BE2C (cell line): ENCODE measurements at places on chromosomes 3 and 15.
A peak's percentile ranks its signal among the peaks of the same experiment; 100 is the strongest.

GRCh38 chr15:78810362-78811123 is 721 bp downstream of the ADAMTS7 start:
- peak; percentile 74 for DNase-seq

DNA sequence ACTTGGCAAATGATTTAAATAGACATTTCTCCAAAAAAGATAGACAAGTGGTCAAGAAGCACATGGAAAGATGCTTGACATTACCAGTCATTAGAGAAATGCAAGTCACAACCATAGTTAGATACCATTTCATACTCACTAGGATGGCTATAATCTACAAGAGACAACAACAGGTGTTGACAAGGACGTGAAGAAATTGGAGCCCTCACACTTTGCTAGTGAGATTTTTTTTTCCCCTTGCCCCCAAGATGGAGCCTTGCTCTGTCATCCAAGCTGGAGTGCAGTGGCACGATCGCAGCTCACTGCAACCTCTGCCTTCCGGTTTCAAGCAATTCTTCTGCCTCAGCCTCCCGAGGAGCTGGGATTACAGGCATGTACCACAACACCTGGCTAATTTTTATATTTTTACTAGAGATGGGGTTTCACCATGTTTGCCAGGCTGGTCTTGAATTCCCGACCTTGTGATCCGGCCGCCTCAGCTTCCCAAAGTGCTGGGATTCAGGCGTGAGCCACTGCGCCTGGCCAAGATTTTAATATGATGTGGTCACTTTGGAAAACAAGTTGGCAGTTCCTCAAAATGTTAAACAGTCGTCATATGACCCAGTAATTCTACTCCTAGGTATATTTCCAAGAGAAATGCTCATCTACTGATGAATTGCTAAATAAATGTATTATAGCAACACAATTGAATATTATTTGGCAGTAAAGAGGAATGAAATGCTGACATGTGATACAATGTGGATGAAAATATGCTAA is 103.3 kb downstream of the ATG7 start:
- no peak for DNase-seq

DNA sequence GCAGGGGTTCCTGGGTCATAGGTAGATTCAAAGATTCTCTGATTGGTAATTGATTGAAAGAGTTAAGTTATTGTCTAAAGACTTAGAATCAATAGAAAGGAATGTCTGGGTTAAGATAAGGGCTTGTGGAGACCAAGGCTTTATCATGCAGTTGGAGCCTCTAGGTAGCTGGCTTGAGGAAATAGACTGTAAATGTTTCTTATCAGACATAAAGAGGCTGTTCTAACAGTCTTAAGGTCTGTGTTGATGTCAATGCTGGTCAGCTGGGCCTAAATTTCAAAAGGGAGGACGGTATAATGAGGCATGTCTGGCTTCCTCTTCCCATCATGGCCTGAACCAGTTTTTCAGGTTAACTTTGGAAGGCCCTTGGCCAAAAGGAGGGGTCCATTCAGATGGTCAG is 48.9 kb downstream of the GASK1A start:
- no peak for DNase-seq

GRCh38 chr15:96171853-96172296 is 158.6 kb upstream of the NR2F2 start:
- no peak for DNase-seq

DNA sequence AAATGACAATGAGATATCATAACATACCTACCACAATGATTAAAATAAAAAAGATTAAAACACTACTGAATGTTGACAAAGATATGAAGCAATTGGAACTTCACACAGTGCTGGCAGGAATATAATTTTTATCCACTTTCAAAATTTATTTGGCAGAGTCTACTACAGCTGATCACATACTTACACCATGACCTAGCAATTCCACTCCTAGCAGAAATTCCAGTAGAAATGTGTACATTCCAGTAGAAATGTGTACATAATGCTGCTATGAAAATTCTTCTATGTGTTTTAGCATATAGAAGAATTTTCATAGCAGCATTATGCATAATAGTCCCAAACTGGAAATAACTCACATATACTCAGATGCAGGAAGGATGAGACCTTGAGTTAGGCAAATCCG is 43.5 kb downstream of the IFT57 start:
- no peak for DNase-seq

DNA sequence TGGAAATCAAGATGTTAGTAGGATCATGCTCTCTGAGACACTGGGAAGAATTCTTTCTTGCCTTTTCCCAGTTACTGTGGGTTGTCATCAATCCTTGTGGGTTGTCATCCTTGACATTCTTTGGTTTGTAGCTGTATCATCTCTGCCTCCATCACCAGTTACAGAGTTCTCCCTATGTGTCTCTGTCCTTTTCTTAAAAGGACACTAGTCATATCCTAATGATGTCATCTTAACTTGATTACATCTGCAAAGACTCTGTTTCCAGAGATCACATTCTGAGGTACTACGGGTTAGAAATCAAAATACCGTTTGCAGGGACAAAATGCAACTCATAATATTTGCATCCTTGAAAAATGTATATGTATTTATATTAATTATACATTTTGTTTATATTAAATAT is 500.4 kb downstream of the ZBBX start:
- no peak for DNase-seq

GRCh38 chr15:31461375-31461774 is 134.7 kb downstream of the KLF13 start:
- no peak for DNase-seq

- no peak for DNase-seq
Observed at GRCh38 chr3:134008630-134009156, 21.0 kb downstream of the SLCO2A1 start.

DNA sequence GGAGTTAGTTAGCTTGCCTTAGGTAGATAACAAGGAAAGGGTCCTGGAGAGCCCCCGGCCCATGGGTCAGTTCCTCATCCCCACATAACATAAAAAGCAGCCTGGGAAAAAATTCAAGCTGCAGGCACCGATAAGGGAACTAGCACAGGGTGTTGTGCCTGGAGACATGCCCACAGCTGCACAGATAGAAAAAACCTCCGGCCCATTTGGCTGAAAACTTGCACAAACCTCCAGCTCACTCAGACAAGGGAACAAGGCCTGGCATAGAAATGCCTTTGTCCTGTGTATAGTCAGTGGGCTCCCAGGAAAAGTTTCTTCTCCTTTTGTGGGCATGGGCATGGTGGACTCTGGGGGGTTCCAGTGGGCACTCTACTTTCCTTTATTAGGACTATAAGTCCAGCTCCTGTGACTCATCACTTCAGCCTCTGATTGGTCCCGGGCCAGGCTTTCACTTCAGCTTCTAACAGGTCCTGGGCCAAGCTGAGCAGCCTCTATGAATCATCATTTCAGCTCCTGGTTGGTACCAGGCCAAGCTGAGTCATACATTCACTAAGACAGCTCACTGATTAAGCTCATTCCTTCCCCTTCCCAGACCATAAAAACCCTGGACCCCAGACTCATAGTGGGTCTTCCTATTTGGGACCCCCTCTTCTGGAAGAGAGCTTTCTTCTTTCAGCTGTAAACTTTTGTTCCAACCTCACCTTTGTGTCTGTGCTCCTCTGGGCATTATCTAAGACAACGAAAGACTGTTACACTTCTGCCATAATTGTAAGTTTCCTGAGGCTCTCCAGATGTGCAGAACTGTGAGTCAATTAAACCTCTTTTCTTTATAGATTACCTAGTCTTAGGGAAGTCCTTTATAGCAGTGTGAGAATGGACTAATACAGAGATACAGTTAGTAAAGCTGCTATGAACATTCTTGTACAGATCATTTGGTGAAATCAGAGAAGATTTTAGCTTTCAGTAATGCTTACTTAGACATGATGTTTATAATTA is 348.0 kb upstream of the DPPA4 start:
- DNase-seq: peak; percentile 25

- no peak for DNase-seq
Observed at GRCh38 chr3:186843039-186843432, 526 bp downstream of the ADIPOQ start.

- DNase-seq: no peak
Observed at GRCh38 chr3:109678600-109678999, 341.3 kb upstream of the DPPA4 start.

- no peak for DNase-seq
Observed at GRCh38 chr3:72247645-72248388, 462.9 kb upstream of the PROK2 start.

DNA sequence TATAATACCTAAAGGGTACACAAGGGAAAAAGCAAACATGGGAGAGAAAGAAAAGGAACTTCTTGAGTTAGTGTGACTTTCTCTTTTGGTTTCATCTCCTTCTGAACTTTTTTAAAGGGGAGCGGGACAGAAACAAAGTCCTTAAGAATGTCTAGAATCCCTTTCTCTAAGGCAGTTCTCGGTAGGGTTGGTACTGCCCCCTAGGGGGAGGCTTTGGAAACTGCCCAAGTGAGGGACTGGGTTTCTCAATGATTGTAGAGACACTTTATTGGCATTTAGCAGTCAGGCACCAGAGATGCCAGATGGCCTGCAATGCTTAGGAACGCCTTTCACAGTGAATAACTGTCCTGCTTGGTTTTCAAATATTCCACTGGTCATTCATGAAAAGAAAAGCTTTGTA is 172.7 kb downstream of the WDR72 start:
- peak; percentile 45 for DNase-seq

GRCh38 chr3:127628788-127629466 is at the start of gene PODXL2:
PODXL2 (plus strand) TSS chr3:127629185; CDS start chr3:127629220, 35 bp downstream.
- peak; percentile 80 for DNase-seq

- DNase-seq: peak; percentile 14
Observed at GRCh38 chr3:98596541-98597500, 3.4 kb upstream of the CPOX start.

- no peak for DNase-seq
Observed at GRCh38 chr3:17850448-17850847, 108.0 kb upstream of the TBC1D5 start.

DNA sequence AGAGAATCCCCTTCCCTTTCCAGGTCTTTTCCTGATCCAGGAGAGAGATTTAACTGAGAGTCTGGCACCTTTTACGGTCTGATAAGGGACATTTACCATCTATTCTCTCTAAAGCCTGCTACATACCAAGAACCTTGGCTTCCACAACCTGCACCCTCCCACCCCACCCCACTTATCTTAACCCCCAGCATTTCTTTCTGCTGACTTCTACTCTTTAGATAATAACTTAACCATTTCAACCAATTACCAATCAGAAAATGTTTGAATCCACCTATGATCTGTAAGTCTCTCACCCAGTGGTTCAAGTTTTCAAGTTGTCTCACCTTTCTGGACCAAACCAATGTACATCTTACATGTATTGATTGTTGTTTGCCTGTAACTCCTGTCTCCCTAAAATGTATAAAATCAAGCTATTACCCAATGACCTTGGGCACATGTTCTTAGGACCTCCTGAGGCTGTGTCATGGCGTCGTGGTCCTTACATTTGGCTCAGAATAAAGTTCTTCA is 74.0 kb downstream of the MCF2L2 start:
- DNase-seq: no peak

DNA sequence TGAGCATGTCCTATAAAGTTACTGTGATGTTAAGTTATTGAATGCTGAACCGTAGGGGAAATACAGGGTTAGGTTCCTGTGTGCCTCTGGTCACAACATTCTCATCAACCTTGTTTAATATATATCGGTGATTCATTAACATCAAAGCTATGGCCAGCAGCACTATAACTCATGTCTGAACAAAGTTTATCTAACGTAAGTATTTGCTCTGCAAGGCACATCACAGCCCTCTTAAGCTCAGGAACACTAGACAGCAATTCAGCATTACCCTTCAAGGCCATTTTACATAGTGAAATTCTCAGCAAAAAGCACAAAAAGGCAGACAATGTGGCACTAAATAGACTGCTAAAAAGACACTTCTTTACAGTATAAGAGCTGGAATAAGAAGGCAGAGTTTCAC is 48.2 kb upstream of the FNDC3B start:
- no peak for DNase-seq

GRCh38 chr15:100159436-100159835 is 182.3 kb downstream of the ADAMTS17 start:
- DNase-seq: no peak

DNA sequence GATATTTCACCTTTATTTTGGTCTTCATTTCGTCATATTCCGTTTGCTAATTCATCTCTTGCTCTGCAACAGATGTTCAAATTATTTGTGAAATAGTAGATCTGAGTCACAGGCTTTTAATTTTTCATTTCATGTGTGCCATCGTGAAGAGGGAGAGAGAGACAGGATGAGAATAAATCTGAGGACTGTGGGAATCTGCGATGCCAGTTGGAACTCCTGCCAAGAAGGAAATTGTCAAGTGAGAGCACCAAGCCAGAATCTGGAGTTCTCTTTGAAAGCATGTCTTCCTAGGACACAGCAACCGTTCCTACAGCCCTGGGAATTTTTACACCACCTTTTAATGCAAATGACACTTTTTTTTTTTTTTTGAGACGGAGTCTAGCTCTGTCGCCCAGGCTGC is 48.8 kb downstream of the NSMCE3 start:
- DNase-seq: no peak

DNA sequence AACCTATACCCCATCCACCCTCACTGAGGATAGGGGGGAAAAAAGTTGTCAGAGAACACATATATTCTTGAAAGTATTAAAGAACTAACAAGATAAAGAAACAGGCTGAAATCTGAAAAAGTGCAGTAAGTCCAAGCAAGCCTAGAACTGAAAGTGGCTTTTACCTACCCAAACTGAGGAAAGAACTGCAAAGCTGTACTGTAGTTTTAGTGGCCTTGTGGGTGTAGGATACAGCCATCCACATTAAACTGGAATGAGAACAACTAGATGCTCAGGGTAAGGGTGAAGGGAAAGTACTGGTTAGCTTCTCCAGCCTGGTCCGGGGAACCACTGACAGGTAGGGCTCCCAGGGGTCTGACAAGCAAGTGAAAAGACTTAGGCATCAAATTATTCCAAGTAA is 10.1 kb downstream of the UBP1 start:
- DNase-seq: no peak

- DNase-seq: no peak
Observed at GRCh38 chr15:63718590-63719035, 115.1 kb downstream of the HERC1 start.

DNA sequence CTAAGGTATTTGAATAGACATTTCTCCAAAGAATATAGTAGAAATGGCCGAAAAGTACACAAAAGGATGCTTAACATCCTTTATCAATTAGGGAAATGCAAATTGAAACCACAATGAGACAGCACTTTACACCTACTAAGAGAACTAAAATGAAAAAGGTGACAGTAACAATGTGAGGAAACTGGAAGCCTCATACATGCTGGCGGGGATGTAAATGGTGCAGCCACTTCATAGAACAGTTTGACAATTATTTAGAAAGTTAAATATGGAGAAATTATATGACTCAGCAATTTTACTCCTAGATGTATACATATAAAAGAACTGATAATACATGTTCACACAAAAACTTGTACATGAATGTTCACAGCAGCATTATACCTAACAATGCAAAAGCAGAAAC is 13.4 kb downstream of the SPICE1 start:
- no peak for DNase-seq

DNA sequence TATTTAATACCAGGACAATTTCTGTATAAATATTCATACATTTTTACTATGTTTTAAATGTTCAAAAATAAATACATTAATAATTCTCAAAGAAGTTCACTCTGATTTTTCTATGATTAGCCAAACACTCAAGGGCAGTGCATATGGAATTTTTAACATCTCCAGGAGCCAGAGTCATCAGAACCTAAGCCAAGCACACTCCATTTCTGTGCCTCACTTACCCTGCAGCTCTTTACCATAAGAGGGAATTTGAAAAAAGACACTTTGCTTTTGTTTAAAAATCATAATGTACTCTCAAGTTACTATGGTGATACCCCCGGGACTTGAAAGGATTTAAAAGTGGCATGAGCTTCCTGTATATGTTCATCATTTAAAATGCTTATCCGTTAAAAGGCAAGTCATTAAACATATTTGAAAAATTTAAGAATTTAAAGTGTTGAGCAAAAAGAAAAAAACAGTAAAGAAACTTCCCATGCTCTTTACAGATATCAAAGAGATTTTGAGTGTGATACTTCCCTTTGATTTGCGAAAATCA is 747.4 kb upstream of the NECTIN3 start:
- DNase-seq: no peak
